HS-27A (cell line): ENCODE measurements at places on chromosomes 13 and 19.

GRCh38 chr13:37492741-37493514, 105.6 kb downstream of the POSTN start:
- no peak for DNase-seq

GRCh38 chr13:43520351-43520750, 266.4 kb downstream of the ENOX1 start:
- DNase-seq = no peak

- DNase-seq = no peak
Measured at GRCh38 chr13:52850396-52851136, 2.1 kb upstream of the PCDH8 start.

DNA sequence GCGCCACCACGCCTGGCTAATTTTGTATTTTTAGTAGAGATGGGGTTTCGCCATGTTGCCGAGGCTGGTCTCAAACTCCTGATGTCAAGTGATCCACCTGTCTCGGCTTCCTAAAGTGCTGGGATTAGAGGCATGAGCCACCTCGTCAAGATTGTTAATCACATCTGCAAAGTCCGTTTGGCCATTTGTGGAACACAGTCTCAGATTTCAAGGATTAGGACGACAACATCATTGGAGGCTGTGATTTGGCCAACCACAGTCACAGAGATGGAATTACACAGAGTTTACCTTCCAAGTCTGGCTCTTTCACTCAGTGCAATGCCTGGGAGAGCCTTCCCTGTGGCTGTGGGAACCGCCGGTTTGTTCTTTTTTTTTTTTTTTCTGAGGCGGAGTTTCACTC, 17.8 kb downstream of the SULT2B1 start:
- no peak for DNase-seq

- DNase-seq = no peak
Measured at GRCh38 chr19:40396886-40397567, 7.0 kb upstream of the HIPK4 start.

DNA sequence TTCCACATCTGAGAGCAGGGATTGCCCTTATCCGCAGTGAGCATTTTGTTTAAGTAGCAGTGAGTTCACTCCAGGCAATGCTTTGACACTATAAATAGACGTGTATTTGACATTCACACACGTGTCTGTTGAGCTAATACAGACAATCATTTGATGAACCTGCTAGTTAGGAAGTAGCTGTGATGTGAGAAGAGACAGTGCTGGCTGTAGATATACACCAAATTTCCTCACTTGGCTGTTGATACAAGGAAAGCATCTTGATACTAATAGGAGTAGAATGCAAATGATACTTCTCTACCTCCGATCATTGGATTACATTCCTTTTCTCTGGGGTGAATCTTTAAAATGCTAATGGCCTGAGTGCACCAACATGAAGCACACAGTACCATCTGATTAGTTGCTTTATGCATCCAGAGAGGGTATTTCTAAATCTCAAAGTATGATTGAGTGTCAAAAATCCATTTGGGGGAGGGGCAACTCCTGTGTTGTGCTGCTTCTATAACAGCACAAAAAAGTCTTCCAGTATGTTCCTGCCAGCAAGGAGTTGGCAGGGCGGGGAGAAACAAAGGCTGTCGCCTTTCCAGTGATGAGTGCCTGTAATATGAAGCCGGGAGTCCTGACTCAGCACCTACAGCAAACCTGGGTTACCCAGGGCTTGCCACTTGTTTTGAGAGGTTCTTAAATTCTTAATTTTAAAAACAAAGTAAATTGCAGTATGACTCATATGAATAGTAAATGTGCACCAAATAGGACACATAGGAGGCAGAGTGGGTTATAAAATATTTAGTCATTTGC, 7.0 kb downstream of the CUL4A start:
- no peak for DNase-seq

- no peak for DNase-seq
Measured at GRCh38 chr13:21481359-21481758, 22.3 kb upstream of the ZDHHC20 start.
